Panc1 (cell line): ENCODE measurements at places on chromosomes 3 and 15.

DNA sequence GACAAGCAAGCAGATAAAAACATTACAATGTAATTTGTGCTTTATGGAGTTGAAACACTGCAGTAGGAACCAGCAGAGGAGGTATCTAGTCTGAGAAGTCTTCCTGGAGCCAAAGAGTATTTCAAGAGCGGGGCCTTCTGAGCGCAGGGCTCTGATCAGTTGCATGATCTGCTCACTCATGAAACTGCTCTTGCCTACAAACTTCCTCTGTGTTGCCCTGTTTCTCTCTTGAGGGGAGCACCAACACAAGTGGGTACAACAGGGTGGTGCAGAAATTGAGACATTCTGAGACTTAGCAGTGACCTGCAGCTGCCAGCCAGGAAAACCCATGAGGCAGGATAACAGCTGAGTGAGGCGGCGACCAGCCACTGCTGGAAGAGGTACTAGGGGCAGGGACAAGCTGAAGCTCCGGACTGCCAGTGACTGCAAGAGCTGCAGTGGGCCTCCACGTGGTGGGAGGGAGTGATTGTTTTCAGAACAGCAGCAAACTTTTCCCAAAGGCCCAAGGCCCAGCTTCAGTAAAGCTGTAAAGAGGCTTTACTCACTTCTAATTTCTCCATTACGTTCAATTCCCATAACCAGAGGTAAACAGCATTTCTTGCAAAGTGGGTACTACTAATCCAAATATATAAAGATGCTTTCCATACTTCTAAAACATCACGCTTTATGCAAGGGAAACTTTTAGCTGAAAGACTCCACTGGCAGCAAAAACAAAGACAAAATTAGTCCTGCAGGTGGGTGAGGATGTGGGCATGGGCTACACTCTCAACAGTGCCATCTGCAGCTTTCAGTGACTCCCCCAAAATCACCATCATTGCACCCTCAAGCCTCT lies 69.0 kb upstream of the LPP start:
- no peak for DNase-seq

GRCh38 chr3:32200992-32201758 lies 37.3 kb upstream of the CMTM8 start:
- no peak for DNase-seq

- no peak for DNase-seq
These were observed 27.7 kb upstream of the ANO10 start for GRCh38 chr3:43649365-43649968.

DNA sequence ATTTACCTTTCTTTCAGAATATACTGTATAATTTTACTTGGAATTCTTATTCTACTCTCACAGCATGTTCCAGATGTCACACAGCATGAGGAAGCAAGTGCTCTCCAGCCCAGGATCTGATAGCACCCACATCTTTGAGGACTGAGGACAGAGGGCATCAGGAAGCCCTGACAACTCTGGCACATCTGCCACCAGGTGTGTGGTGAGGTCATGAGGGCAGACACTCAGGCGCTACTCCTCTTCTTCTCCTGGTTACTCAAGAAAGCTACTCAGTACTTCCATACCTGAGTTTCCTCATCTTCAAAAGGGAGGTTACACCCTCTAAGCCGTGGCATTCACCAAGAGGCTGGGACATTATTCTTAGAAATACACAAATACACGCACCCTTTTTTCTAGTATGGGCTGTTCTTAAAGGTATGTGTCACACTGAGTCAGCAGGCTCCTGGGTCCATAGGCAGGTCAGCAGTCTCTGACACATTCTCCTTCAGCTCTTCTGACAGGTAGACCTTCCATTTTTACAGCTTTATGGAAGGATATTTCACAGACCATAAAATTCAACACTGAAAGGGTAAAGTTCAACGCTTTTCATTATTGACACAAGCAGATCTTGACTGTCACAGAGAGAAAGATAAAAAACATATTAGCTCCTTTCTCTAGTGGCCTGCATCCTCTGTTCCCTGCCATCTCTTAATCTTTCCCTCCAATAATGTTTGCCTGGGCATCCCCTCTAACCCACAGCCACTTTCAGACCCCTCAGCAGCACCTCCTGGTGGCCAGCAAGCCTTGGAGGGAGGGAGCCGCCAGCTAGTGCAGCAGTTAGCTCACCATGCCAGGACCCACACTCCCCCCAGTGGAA lies 103.2 kb upstream of the TJP1 start:
- no peak for DNase-seq

DNA sequence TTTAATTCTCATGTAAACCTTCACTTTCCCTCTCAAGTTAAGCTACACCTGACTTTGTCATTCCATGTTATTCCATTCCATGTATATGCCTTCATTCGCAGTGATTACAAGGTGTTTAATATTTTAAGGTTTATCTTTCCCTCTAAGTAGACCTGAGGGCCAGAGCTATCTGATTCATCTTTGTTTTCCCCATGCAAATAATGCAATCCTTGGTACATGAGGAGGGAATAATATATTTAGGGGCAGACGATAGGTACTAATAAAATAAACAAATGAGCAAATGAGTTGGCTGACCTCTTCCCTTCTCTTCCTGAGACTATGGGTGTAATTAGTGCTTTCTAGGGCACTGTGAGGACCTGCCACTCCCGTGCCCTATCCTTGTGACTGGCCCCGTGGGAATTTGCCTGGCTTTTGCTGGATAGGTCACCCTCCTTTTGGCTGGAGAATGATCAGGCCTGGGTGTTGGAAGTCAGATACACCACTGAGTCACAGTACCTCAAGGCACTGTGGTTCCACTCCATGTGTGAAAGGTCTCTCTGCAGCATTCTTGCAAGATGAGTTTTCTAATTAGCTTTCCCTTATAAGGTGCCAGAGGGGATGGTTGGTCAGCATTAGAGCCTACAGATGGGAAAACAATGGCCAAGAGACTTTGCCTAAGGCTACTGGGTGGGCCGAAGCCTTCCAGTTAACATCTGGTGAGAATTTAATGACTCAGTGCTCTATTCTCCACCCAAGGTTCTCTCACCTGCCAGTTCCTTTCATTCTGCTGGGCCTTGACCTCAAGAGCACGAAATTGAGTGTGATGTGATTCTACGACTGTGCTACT lies 183.2 kb downstream of the P3H2 start:
- DNase-seq: peak; percentile 100
